Activated T-cell treated with anti-CD3 and anti-CD28 coated beads for 48 hours (primary cell): ENCODE measurements at places on chromosomes 16 and 17.

DNA sequence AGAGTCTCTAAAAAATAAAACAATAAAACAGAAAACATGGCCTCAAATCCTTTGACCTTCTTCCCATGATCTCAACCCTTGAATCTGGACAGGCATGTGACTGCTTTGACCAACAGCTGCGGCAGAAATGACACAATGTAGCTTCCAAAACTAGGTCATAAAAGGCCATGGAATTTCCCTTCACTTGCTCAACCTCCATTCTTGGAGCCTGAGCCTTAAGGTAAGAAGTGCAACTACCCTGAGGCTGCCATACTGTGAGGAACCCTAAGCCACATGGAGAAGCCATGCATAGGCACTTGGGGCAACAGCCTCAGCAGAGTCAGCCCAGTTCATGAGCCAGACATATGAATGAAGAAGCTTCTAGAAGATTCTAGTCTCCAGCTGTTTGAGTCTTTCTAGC is 75.7 kb upstream of the BRD7 start:
- no peak for DNase-seq

- DNase-seq = no peak
Observed at GRCh38 chr17:80141463-80142165, 5.3 kb downstream of the EIF4A3 start.

DNA sequence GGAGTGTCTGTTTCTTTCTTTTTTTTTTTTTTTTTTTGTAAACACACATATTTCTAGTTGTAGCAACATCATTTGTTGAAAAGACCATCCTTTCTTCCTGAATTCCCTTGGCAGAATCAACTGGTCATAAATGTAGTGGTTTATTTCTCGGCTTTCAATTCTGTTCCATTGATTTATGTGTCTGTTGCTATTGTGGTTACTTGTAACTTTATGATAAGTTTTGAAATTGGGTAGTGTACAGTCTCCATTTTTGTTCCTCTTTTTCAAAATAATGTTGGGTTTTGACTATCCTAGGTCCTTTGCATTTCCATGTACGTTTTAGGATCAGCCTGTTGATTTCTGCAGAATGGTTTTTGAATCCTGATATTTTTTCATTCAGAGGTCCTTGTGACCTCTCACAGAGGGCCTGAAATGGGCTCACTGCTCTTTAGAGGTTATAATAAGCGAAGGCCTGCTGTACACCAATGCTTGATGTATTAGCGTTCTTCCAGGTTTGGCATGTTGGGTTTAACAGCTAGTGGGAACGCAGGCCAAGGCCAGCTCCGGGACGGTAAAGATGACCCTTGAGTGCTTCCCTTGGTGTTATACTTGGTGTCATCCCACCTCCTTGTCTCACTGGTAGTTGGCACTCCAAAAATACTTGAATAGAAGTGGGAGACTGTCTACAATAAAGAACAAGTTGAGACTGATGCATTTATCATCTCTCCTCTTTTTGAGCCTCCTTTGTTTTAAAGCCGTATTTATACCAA is 43.8 kb downstream of the ZNRF1 start:
- DNase-seq = no peak

DNA sequence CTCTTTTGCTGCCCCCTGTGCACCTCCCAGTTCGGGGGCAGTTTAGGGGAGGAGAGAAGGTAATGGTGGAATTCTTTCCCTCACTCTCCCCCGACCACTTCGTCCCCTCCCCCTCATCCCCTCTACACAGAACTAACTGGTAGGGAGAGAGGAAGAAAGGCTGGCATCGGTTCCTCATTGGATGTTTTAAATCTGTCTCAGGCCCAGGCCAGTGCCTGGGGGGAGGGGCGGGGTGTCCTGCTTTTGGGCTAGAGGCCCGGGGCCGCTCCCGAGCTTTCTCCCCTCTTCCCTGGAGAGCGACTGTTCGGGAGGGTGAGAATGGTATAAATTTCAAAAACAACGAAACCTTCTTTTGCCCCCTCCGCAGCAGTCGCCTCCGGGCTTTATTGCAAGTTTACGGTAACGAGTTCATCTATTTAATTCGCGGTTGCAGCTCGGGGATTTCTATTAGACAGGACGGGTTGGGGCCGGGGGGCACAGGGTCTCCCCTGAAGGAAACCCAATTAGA is at the start of gene PRAC2:
PRAC2 (plus strand) TSS at position 271 of the 508 bp plus-strand sequence. CDS start 1,226 bp downstream, outside the sequence.
- DNase-seq = no peak

GRCh38 chr17:36602030-36602748 is 806 bp downstream of the MRM1 start:
- no peak for DNase-seq

GRCh38 chr17:72693151-72693878 is 399.2 kb downstream of the SLC39A11 start:
- no peak for DNase-seq

DNA sequence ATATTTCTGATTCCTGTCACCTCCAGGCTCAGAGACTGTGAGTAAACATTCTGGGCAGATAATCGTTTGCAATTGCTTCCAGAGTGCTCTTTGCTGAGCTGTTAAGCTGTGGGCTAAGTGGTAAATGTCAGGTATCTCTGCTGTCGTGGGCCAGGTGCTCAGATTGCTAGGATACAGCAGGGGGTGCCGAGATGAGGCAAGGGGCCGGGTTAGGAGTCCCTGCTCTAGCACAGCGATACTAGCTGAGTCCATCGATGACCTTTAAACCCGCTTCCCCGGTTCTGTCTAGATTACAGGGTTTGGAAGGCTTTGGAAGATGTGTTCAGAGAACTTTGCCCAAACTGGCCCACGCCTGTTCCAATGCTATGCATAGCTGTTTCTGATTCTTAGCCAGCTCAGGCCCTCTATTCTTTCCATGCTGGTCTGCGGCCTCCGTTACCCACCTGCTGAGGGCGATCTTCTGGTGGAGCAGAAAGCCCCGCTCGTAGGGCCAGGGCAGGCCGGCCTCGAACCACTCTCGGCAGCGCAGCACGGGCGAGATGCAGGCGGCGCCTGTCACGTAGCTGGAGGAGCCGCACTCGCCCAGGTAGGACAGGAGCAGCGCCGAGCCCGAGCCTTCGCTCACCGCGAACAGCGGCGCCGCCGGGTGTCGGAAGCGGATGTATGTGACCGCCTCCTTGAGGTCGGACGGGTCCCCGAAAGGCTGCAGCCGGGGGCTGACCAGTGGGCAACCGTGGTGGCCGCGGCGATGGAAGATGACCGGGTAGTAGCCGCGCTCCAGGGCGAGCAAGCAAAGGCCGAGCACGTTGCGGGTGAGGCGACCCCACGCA is 979 bp downstream of the ABHD15 start:
- peak; percentile 59 for DNase-seq

DNA sequence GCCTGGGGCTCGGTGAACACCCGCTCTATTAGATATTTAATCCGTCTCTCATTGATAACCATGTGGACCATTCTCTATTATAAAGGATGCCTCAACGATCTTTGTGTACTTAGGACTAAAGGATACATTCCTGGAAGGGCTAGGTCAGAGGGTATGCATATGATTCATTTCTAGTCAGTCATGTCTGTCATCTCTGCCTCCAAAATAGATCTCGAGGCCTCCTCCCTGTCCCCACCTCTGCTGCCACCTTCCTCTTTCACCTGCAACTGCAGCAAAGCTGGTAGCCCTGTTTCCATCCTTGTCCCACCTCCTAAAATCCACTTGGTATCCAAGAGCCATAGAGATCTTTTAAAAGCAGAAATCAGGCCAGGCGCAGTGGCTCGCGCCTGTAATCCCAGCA is 121.5 kb downstream of the KATNIP start:
- no peak for DNase-seq

DNA sequence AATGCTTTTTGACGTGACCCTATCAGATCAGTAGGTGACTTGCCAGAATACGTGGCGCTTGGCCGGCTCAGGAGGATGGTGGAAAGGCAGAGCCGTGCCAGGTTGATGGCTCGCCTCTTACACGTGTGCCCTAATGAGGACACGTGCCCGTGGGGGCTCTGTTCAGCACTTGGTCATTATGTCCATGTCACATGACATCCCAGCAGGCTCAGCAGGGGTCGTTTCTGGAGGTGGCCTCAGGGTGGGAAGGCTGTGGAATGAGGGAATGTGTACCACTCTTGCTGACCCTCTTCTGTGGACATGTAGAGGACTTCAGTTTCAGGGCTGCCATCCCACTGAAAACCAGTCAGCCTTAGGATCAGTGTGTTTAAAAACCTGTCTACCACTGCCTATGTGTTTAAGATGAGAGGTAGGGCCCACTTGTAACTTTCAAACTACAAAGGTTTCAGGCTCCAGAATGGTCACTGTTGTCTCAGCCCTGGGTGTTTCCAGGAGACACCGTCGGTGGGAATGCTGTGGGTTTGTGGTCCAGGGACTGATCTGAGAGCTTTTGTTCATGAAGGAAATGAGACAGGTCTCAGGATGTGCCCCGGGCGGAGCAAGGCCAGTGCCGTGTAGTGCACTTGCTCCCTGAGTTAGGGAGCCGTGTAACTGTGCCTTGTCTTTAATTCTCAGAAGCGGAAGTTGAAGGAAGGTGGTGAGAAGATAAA is 12.1 kb downstream of the UBN1 start:
- DNase-seq = no peak

DNA sequence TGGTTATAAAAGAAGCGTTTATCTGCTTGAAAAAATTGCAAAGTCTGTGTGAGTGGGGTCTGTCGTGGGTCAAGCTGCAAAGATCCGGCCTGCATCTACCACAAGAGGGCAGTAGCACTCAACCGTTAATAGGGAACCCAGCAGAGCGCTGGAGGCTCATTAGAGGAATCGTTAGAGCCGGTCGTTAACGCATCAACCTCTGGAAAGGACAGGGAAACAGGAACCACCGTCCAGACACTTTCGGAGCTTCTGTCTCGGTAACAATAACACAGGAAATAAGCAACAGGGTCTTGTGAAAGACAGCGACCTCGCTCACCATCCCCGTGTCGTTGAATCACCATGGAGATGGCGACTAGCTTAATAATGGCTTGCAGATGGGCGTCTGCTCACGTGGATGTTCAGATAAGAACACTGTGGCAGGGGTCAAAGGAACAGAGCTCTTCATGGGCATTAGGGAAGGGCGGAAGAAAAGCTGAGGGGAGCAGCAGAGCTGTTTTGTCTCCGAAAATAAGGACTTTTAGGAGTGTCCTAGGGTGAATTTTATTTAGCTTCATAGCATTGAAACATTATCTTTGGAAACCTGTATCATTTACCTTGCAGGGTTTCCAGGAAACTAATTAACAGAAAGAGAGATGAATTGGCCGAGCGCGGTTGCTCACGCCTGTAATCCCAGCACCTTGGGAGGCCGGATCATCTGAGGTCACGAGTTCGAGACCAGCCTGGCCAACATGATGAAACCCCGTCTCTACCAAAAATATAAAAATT is 11.9 kb upstream of the NSRP1 start:
- DNase-seq = peak; percentile 58

DNA sequence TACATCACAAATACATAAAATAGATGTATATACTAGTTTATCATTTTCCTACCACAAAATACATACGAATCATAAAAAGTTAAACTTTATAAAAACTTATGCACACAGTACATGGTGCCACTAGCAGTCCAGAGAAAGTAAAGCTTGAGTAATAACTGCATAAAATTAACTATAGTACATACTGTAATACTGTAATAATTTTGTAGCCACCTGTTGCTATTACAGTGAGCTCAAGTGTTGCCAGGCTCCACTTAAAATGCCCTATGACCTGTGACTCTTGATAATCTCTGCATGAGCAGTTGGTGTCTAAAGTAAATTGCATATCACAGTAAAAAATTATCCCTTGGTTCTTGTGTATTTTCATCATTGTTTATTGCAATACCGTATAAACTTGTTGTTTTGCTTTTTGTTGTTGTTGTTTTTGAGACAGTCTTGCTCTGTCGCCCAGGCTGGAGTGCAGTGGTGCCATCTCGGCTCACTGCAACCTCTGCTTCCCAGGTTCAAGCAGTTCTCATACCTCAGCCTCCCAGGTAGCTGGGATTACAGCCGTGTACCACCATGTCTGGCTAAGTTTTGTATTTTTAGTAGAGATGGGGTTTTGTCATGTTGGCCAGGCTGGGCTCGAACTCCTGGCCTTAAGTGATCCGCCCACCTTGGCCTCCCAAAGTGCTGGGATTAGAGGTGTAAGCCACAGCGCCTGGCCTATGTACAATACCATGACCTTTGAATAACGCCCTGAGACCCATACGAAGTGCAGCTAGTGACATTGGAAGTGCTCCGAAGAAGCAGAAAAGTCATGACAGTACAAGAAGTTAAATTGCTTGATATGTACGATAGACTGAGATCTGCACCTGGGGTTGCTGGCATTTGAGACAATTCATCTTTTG is 6.6 kb downstream of the LUC7L3 start:
- DNase-seq = no peak

DNA sequence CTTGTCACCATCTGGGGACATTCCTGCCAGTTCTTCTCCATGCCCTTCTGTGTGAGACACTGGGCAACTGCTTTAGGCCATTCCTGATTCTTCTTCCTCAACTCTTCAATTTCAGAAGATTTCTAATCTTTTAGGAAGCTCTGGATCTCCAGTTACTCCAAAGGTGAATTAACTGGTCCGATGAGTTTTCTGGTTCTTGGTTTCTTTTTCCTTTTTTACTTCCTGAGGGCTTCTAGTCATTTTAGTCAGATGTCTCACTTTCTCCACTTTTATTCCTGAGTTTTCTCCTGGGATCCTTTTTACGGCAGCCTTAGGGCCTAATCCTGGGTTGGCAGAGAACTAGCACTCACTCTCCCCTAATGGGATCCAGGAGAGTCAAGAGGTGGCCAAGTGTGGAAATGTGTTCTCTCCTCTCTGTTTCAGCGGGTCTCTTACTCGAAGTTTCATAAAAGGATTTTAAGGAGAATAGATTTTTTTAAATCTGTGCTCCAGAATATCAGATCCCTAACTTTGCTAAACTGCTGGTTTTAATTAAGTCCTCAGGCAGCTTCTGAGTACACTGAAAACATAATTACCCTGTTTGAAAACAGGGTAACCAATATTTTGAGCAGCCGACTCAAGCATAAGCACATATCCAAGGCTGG is 107.6 kb downstream of the RMI2 start:
- no peak for DNase-seq

- no peak for DNase-seq
Observed at GRCh38 chr17:44061446-44061845, 5.0 kb downstream of the LSM12 start.

DNA sequence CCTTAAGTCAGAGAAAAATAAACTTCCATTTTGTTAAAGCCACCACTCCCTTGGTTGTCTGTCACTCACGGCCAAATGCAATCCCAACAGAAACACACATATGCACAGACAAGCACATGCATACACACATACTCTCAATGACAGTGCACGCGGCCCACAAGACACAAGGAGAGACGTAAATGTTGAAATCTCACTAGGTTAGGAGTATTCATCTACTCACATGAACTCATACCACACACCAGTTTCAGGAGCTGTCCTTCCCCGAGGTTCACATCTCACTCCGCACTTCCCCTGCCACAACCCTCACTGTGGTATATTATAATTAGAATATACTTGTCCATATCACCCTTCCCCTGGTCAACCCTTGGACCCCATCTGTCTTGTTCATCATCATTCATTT is 30.5 kb upstream of the CRYBA1 start:
- no peak for DNase-seq

- DNase-seq = no peak
Observed at GRCh38 chr16:86930663-86931373, 352.5 kb downstream of the FOXL1 start.

DNA sequence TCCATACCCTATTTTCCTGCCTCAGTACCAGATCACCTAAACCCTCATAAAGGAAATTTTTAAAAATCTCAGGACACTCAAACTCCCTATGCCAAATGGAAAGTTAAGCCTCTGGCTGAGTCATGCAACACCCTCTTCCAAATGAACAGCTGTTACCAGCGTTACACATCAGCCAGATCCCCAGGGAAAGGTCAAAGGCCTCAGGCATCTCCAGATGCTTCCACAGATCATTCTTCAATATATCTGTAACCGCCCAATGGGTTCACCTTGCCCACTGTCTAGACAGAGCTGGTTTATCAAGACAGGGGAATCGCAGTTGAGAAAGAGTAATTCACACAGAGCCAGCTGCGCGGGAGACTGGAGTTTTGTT is 29.1 kb upstream of the SHCBP1 start:
- DNase-seq = no peak
